A549 treated with DMSO at 1 μM for 4 hours (cell line): ENCODE measurements at places on chromosomes 2 and 18. TPM values are rescaled to one million over a fixed set of nuclear protein-coding genes. Genes with fewer than 3 reads are reported as not detected.

C2orf78 gene
- not detected in 5 replicates for total RNA-seq

NBEAL1 gene
- total RNA-seq = 3.1 to 6.6 TPM (median 4.0 TPM) in 5 replicates

PARD6G gene
- total RNA-seq = 1.8 to 3.3 TPM (median 3.1 TPM) in 5 replicates

SOX11 gene
- total RNA-seq = not detected in 5 replicates

NOL4 gene
- not detected in 5 replicates for total RNA-seq
